Fibroblast of villous mesenchyme (primary cell): ENCODE measurements at places on chromosomes 1 and 21. TPM values are rescaled to one million over a fixed set of nuclear protein-coding genes. Genes with fewer than 3 reads are reported as not detected.
A peak's percentile ranks its signal among the peaks of the same experiment; 100 is the strongest.

The FBXO44 gene
- total RNA-seq, result 12.2 and 14.2 TPM in 2 replicates

The CDC20 gene
- total RNA-seq, result 34.8 and 51.8 TPM in 2 replicates

The CNR2 gene
- not detected in 2 replicates for total RNA-seq

The CRYBG2 gene
- not detected in 2 replicates for total RNA-seq

The CBR1 gene
- total RNA-seq, result 80.7 and 91.8 TPM in 2 replicates

The RAD54L gene
- 2.6 and 3.0 TPM in 2 replicates for total RNA-seq

DNA sequence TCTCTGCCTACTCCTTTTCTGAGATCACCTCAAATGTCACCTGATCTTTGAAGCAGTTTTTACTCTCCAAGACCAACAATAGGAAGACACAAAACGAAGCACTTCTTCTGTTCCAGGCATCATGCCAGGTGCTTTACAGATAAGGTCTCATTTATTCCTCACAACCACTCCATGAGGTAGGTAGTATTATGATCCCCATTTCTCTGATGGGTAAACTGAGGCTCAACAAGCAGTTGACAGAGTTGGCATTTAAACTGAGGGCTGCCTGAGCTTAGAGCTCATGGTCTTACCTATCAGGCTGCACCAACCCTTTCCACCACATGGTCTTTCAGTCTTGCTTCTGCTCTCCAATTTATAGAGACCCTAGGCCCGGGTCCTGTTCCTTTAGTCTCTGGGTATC is 147.2 kb upstream of the JUN start:
- DNase-seq, result no peak

GRCh38 chr1:223228201-223228600 is 85.2 kb upstream of the TLR5 start:
- DNase-seq, result no peak

DNA sequence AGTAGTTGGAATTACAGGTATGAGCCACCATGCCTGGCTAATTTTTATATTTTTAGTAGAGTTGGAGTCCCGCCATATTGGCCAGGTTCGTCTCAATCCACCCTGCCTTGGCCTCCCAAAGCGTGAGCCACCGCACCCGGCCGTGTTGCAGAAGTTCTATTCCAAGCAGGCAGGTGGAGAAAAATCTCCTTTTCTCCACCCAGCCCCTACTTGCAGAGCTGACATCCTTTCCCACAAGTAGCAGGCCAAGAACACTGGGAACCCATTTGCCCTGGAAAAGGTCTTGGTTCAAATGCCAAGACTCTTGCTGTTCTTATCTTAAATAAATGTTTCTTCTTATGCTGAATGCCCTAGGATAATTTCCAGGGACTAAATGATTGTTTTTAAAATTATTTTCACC is 17.5 kb downstream of the AGL start:
- DNase-seq, result no peak

GRCh38 chr21:28871388-28872010 is 121.2 kb downstream of the LTN1 start:
- DNase-seq, result peak; percentile 12

DNA sequence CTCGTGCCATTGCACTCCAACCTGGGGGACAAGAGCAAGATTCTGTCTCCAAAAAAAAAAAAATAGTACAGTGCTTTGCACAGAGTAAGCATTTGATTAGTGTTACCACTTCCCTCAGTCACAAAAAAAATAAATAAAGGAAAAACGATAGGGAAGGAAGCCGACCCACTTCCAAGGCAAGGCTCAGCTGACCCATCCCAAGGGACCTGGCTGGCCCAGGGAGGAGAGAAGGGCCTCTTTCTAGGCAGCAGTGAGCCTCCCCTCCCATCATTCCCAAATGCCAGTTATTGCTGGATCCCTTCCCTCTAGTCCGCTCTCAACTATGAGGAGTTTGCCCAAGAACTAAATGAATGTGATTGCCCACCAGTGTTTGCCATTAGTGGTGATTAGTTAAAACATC is 77.8 kb downstream of the TMEM53 start:
- no peak for DNase-seq

GRCh38 chr1:30749691-30750583 is 7.6 kb downstream of the LAPTM5 start:
- no peak for DNase-seq

- DNase-seq, result peak; percentile 28
Measured at GRCh38 chr1:89870998-89871397, 50.2 kb downstream of the LRRC8D start.

DNA sequence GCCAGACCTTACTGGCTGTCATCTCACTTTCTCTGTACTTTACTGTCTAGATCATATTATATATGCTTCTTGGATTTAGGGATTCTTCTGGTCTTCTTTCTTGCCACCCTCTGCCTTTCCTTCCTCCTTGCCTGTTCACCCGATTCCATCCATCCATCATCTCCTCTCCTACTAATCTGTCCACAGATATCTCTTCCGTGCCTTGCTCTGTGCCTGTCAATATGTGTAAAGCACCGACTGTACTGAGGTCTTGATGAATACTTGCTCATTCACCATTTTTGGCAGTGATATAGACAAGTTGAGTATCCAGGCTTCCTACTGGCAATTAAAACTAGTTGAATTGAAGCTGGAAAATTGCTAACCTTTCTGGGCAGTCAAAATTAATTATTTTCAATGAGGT is 8.1 kb downstream of the FMN2 start:
- no peak for DNase-seq

- DNase-seq, result peak; percentile 93
Measured at GRCh38 chr1:28437924-28438699, 67.7 kb upstream of the RCC1 start.

DNA sequence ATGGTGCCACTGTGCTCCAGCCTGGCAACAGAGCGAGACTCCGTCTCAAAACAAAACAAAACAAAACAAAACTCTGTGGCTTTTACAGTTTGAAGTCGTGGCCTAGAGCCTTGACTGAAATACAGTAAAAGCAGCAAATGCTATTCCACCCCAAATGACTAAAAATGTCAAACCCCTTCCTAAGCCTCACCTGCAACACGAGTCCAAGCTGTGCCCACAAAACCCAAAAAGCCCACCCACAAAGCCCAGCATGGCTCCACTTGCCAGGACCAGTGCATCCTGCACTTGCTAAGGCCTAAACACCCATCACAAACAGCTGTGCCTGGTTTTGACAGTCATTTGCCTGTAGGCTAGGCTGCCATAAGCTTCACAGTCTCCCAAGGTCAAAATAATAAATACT is 21.3 kb downstream of the VAV3 start:
- no peak for DNase-seq

DNA sequence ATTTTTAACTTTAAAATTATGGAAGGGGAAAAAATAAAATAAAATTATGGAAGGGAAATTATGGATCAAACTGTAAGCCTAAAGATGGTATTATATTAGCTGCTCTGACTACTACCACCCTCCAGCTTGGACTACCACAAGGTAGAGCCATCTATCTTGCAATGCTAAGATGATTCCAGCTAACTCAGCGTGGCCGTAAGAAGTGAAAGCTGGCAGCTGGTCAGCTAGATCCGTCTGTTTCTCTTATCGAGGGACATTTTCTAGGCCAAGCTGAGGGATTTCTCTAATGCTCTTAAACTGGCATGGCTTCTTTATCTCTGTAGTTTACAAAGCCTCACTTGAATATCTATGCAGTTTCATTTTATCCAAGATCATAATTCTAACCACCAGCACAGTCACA is 31.5 kb downstream of the LYST start:
- peak; percentile 83 for DNase-seq

GRCh38 chr1:244140420-244140819 is 89.3 kb downstream of the ZBTB18 start:
- DNase-seq, result no peak

DNA sequence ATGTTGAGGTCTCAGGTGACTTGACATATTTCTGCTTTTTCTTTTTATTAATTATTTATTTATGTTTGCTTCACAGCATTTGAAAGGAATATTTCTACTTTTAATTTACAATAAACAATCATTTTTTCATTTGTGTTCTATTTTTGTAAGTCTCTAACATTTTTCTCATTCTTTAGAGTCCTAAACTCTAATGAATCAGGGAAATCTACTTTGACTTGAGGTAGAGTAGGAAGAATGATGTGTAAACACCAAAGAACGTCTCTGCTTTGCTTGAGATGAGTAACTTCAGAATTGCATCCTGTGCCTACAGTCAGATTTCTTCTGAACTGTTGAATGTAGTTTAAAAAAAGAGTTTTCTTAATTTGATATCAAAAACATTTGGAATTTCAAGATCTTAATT is 65.2 kb downstream of the CNST start:
- peak; percentile 51 for DNase-seq

DNA sequence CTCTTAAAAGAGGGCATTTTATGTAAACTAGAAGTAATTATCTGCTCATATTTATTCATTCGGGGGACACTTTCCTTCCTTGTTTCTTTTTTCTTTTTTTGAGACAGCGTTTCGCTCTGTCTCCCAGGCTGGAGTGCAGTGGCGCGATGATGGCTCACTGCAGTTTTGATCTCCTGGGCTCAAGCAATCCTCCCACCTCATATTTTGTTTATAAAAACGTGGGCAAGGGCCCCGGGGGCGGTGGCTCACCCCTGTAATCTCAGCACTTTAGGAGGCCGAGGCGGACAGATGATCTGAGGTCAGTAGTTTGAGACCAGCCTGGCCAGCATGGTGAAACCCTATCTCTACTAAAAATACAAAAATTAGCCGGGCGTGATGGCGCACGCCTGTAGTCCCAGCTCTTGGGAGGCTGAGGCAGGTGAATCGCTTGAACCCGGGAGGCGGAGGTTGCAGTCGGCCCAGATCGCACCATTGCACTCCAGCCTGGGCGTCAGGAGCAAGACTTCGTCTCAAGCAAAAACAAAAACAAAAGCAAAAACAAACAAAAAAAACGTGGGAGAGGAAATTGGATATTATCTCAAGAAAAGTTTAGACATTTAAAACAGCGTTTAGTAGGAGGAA is 926 bp upstream of the DFFA start:
- no peak for DNase-seq

DNA sequence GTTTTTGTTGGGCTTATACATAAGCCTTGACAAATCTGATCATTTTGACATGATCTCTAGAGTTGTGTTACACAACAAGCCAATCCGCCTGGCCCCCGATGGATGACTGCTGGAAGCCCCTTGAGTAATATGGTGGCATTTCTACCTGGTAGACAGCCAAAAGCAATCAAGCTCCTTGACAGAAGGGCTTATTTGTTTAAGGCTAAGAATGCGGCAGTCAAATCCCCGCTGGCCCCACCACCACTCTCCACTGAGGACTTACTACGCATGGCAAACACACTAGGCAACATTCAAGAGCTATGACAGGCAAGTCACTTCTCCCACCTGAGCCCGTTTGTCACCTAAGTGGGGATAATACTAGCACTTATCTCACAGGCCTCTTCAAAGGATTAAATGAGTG is 33.4 kb upstream of the C1orf198 start:
- no peak for DNase-seq

- DNase-seq, result no peak
Measured at GRCh38 chr1:36816348-36816747, 218.0 kb downstream of the GRIK3 start.
